ENCODE measurements at places on chromosomes 2 and 18. TPM values are rescaled to one million over a fixed set of nuclear protein-coding genes. Genes with fewer than 3 reads are reported as not detected.

DNA sequence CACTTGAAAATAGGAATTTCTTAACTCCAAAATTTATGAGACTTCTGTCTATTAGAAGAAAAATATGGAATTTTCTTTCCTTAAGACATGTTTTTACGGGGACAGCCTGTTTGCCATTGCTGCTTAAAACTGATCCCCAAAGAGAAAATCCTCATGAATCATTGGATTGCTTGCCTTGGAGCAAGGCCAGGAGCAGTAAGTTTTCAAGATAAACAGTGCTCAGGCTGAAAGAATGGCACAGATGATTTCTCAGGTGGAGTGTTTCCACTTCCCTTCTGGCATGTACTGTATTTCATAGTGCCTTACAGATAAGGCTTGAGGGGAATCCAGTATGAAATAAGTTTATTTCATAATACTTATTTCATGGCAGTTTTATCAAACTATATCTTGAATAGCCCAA lies 74.3 kb upstream of the MMADHC start:
- H3K36me3 ChIP-seq = no peaks in the 10 kb centered on the region
- H3K27me3 ChIP-seq = no peaks in the 10 kb centered on the region
- H3K4me1 ChIP-seq = no peaks in the 10 kb centered on the region
- DNase-seq = no peak
- no peak overlapping the region for H3K27ac ChIP-seq

DNA sequence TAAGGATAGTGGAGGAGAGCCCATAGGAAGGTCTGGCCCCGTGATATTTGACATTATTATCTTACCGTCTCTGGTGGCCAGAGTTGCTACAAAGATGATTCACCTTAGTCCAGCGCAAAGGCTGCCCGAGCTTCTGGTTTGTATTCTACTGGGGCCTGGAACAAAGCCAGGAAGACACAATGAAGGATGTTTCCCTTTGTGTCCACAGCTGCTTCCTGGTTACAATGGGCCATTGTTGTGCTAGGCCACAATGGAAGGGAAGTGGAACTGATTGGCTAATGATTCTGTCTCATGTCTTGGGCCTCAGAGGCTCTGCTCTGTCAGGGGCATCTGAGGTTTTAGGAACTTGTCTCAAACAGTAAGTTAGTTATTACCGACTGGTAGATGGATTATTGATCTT lies 132.2 kb downstream of the TDRD15 start:
- no peaks in the 10 kb centered on the region for H3K36me3 ChIP-seq
- no peak overlapping the region for H3K4me3 ChIP-seq
- no peaks in the 10 kb centered on the region for H3K4me1 ChIP-seq

DNA sequence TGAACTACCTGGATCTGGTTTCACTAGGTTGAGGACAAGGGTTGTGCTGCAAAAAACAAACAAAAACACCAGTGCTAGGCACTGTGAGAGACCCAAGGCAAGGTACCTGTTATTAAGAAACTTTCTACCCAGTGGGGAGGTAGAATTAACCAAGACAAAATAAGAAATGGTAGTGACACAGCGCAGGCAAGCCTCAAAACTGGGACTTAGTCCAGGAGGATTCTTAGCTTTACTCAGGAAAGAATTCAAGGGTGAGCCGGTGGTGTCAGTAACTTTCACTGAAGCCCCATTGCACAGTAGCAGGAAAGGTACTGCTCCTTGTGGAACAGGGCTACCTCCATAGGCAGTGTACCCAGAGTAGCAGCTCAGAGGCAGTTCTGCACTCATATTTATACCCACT lies 131.6 kb downstream of the SCG2 start:
- no peaks in the 10 kb centered on the region for H3K36me3 ChIP-seq
- no peaks in the 10 kb centered on the region for H3K4me1 ChIP-seq
- H3K4me3 ChIP-seq = no peak overlapping the region

GRCh38 chr2:1642993-1643619 lies 101.2 kb downstream of the PXDN start:
- DNase-seq = no peak
- H3K27me3 ChIP-seq = no peaks in the 10 kb centered on the region

GRCh38 chr18:36127836-36128529 lies 1.2 kb downstream of the SLC39A6 start:
- no peak overlapping the region for H3K27ac ChIP-seq
- DNase-seq = no peak
- peaks cover 22% of the 10 kb centered on the region for H3K4me1 ChIP-seq

The ASB18 gene
- not detected for total RNA-seq

The TMEM37 gene
- total RNA-seq = 2.3 TPM

The ST8SIA5 gene
- total RNA-seq = 0.54 TPM

The THSD7B gene
- total RNA-seq = not detected

The MC5R gene
- total RNA-seq = not detected
